Stimulated activated CD8-positive, alpha-beta memory T cell treated with anti-CD3 and anti-CD28 coated beads, Interleukin-15, amount 100 ng/mL, for 48 hours (primary cell): ENCODE measurements at places on chromosomes 6 and 20.

- DNase-seq, result no peak
These were observed 1.6 kb upstream of the REV3L start for GRCh38 chr6:111484633-111484930.

DNA sequence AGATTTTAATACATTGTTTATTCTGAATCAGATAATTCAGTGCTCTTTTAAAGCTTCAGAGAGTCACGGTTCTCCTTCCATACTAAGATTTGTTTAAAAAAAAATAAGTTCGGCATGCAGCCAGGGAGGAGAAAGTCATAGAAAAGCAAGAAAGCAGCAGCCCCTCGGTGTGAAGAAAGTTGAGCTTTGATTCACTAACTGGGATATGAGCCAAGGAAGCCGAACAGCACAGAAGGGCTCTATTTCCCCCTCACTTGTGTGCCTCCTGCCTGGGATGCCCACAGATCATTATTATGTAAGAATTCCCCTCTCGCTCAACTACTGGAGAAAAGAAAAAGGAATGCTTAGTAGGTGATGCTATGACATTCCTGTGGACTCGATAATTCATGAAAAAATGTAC, 69.3 kb upstream of the SYNJ2 start:
- DNase-seq, result no peak

- DNase-seq, result peak; percentile 43
These were observed 28.8 kb upstream of the IL17A start for GRCh38 chr6:52157301-52157941.

DNA sequence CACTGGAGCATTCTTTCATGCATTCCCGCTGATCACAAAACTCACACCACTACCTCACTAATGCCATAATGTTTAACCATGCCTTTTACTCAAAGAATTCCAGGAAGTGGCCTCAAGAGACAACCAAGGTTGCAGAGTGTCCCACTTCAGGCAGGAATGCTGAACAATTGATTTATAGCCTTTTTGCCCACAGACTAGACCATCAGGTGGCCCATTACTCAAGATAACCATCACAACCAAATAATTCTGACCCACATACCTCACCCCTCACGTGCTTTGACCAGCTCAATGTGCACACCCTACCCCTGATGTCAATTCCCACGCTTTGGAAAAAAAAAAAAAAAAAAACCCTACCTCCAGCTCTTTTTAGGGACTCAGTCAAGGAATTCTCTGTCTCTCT, 220.6 kb upstream of the UFL1 start:
- no peak for DNase-seq

DNA sequence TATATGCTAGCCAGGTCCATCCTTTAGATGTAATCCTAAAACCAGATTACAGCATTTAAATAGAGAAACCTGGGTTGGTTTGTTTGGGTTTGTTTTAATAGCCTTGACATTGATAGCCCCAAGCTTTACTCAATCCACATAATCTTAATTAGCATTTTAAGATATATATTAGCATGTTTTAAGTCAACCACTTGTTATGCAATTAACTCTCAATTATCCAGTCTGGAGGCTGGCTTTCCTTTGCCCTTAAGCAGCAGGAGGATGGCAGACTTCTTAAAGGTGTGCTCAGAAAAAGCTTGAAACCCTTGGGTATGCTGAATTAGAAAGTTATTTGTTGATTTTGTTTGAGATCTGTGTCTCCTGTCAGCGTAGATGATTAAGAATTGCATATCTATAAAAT, 46.3 kb upstream of the SMIM28 start:
- DNase-seq, result no peak

DNA sequence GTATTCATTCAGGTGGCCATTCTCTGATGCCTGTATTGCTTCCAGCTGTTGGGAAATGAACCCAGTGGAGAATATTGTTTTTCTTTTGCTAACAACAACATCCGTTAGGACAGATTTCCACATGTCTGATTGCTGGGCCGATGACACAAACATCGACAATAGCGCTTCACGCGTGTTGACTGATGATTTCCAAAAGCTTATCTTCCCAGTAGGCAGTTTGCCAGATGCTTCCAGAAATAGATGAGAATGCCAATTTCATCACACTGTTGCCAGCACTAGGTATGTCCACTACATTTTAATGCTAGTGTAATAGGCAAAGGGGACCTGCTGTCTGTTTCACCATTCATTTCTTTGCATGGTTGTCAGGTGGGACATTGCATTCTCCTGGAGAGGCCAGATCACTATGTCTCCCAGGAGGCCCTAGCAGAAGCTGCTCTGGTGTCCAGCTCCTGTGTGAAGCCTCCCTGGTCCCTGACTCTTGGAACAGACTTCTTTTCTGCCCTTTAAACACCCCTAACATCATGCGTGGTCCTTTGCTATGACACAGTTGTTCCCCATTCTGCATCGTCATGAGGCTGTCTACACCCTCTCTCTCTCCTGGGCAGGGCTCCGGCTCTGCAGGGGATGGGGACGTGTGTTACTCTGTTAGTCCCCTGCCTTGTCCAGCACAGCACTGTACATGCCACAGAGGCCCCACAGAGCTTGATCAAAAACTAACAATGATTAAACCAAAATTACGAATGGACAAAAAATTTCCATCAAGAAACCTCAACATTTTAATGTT, 181.6 kb downstream of the CDH26 start:
- DNase-seq, result no peak

- DNase-seq, result no peak
These were observed 157.9 kb downstream of the FOXC1 start for GRCh38 chr6:1767481-1768246.

GRCh38 chr6:127096167-127096566, 22.3 kb upstream of the RSPO3 start:
- DNase-seq, result no peak

GRCh38 chr6:152130441-152130840, 323.0 kb downstream of the ESR1 start:
- DNase-seq, result no peak

- no peak for DNase-seq
These were observed 6.5 kb downstream of the RIPOR2 start for GRCh38 chr6:24929242-24929641.

- DNase-seq, result no peak
These were observed 80.2 kb upstream of the SLC2A12 start for GRCh38 chr6:134132494-134133141.
